ENCODE measurements at places on chromosomes 16 and 17. TPM values are rescaled to one million over a fixed set of nuclear protein-coding genes. Genes with fewer than 3 reads are reported as not detected.
A peak's percentile ranks its signal among the peaks of the same experiment; 100 is the strongest.

Gene IKZF3
- not detected for total RNA-seq

Gene FOXN1
- not detected for total RNA-seq

Gene G6PC1
- total RNA-seq: not detected

DNA sequence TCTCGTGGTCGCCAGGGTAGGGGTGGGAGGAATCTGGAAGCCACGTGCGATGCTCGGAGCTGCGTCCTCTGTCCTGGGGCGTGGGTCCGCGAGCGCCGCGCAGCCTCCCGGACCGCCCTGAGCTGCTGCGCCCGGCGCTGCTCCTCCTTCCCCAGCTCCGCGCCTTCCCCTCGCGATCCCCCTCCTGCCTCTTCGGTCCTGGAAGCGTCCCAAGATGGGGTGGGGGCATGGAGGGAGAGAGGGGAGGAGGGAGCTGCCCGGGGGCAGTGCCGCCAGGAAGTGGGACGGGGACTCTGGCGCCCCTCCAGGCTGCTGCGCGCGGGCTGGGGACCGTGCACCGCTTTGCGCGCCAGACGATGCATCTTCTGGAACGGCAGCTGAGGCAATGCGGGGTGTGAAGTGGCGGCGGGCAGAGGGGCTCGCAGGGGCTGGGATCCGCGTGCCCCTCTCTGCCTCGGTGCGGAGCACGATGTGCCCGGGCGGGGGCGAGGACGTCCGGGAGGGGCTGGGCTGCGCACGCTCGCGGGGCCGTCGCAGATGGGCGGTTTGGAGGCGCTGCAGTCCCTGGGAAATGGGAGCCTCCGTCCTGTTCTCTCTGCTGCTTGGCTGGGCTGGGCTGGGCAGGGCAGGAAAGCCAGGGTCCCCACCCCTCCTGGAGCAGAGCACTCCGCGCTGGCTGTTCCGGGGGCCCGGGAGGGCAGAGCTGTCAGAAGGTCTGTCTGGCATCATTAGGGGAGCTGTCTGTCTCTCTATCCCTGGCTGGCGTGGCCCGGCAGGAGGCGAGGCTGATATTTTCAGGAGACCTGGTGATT is 388.0 kb downstream of the SEC14L1 start:
- no peak for DNase-seq

- no peak for DNase-seq
These were observed 24.6 kb upstream of the LRRC75A start for GRCh38 chr17:16516594-16517051.

- no peak for DNase-seq
These were observed 262.6 kb downstream of the SLC39A11 start for GRCh38 chr17:72829883-72830282.

- DNase-seq: no peak
These were observed 45.2 kb downstream of the HAPSTR1 start for GRCh38 chr16:9136596-9136995.

DNA sequence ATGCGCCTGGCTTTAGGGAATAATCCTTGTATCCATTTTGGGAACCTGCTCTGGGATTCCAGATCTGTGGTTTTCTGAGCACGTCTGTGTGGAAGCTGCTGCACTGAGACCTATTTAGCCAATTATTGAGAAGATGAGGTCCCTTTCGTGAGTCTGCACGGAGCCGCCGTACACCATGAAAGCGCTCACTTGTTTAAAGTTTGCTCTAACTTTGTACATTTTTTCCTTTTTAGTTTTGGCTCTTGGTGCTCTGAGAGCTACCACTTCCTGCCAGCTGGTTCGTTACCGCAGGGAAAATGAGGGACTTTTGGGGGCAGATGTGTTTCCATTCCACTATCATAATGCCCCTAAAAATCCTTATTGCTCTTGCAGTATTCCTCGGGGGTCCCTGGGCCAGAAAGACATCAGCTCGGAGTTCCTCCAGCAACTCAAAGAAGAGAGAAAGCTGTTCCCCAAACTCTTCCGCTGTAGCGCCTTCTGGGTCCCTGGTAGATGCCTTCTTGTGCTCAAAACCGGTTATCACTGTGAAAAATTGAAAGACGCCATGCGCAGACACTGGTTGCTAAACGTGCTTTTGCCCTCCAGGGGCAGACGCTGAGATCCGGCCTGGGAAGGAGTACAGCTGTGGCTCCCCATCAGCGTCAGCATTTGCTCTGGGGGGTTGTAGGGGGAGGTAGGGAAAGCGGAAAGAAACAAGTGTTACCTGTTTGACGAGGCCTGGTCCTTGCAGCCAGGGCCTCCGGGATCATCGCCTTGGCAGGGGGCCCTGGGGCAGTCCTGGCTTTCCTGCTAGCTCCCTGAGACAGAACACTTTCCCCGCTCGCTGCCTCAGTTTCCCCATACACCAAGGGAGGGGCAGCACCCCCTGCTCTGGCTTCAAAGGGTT is 238.1 kb downstream of the MRTFB start:
- DNase-seq: no peak

DNA sequence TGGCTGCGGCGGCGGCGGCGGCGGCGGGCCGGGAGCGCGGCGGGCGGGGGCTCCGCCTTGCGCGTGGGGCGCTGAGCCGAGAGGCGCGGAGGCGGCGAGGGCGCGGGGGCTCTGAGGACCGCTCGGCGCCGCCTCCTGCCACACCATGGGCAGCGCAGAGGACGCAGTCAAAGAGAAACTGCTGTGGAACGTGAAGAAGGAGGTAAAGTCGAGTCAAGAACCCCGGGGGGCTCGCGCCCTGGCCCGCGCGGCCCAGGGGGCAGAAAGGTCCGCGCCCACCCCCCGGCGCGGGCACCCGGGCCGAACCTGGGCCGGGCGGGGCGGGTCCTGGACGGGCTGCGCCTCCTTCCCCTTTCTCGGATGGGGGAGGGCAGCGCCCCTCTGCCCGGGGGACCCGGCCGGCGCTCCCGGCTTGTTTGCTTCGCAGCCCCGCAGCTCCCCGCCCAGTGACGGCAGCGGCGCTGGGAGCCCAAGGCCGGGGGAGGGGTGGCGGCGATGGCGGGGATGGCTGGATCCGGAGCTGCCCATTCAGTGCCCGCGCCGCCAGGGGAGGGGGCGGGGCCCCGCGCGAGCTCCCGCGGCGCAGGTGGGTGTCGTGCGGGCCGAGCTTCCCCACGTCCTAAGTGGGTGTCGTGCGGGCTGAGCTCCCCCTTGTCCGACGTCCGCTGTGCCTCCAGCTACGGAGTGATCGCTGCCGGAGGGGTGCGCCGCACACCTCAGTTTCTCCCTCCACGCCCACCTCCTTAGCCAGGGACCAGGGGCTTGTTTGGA is 428 bp downstream of the SGSM2 start:
- DNase-seq: peak; percentile 48

DNA sequence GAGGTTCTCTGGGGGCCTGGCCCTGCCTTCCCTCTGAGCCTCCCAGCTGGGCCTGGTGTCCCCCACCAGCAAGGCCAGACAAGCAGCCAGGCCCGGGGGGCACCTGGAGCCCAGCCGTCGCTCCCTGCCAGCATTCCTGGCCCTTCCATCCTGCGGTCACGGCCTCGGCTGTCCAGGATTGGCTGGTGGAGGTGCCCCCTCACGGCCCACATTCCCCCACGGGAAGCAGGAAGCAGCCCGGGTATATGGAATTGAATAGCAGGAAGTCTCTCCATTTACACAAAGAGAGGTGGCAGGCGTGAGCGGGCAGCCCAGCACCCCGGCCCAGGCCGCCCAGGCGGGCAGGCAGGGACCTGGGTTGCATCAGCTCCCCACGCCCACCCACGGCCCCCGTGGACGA is 14.5 kb downstream of the TRAF7 start:
- DNase-seq: no peak
